Right renal cortex interstitium (tissue), 3 donors: ENCODE measurements at places on chromosomes 12 and 14. TPM values are rescaled to one million over a fixed set of nuclear protein-coding genes. Genes with fewer than 3 reads are reported as not detected.

GRCh38 chr14:61568572-61569011 is 126.7 kb upstream of the HIF1A start:
- no peak for DNase-seq

GRCh38 chr12:51863363-51863932 is 14.9 kb upstream of the FIGNL2 start:
- no peak for DNase-seq

GRCh38 chr12:49624921-49625577 is 1.7 kb downstream of the PRPF40B start:
- no peak for DNase-seq

- no peak for DNase-seq
These were observed 57.9 kb downstream of the AVPR1A start for GRCh38 chr12:63093084-63093483.

DNA sequence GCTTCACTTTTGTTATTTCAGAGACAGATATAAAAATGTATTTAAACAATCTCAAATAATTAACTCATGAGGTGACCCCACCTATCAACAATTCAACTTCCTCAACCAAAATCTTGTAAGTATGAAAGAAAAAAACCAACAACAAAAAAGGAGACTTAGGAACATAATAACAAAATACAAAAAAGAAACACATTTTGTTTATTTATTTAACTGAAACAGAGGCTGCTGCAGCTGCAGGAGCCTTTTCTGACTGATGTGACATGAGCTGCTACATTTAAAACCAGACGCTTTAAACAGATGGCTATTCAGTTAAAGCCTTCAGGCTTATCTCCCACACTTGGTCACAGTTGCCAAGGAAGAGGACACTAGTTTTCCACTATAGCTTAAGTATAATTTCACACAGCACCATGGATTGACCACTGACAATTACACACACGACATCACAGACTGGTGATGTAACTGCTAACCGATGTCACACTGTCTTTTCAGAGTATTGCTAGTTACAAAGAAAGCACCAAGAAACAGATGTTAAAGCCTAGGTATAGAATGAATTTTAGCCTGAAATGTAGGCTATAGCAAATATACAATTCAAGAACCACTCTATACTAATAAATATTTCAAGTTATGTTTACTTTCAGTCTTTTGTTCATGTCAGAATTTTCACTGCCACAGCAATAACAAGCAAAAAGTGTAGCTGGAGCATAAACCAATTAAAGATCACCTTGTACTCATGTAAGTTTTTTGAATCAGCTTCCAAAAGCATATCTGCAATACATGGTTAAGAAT is 113.0 kb downstream of the MED13L start:
- no peak for DNase-seq

Gene ITFG2
- polyA plus RNA-seq, result 58.1 TPM

Gene CFAP54
- 2.3 TPM for polyA plus RNA-seq

Gene GALNT8
- polyA plus RNA-seq, result 3.1 TPM

Gene TBX3
- polyA plus RNA-seq, result 72.1 TPM
